ENCODE measurements at places on chromosomes 3 and 15. TPM values are rescaled to one million over a fixed set of nuclear protein-coding genes. Genes with fewer than 3 reads are reported as not detected.
A peak's percentile ranks its signal among the peaks of the same experiment; 100 is the strongest.

Gene IGF2BP2
- 14.3 TPM for total RNA-seq

Gene FRMD4B
- total RNA-seq = 29.4 TPM

Gene GOLGA8K
- total RNA-seq = 0.34 TPM

DNA sequence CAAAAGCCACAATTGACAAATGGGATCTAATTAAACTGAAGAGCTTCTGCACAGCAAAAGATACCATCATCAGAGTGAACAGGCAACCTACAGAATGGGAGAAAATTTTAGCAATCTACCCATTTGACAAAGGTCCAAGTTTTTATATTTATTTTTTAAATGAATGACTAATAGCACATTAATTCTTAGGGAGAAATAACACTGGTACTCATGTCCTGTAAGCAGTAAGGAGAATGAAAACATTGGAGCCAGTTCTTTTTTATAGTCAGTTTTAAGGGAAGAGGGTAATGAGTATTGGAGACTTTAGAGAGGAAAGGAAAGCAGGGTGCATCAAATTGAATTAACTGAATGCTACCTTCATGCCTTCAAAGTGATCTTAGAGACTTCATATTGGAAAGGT, 404.7 kb upstream of the TGFBR2 start:
- no peak for DNase-seq

DNA sequence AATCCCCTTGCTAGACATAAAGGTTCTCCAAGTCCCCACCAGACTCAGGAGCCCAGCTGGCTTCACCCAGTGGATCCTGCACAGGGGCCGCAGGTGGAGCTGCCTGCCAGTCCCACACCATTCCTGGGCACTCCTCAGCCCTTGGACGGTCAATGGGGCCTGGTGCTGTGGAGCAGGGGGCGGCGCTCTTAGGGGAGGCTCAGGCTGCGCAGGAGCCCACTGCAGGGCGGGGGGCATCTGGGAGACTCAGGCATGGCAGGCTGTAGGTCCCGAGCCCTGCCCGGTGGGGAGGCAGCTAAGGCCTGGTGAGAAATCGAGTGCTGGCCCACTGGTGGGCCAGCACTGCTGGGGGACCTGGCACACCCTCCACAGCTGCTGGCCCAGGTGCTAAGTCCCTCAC, 75.1 kb upstream of the TBC1D5 start:
- DNase-seq = no peak

DNA sequence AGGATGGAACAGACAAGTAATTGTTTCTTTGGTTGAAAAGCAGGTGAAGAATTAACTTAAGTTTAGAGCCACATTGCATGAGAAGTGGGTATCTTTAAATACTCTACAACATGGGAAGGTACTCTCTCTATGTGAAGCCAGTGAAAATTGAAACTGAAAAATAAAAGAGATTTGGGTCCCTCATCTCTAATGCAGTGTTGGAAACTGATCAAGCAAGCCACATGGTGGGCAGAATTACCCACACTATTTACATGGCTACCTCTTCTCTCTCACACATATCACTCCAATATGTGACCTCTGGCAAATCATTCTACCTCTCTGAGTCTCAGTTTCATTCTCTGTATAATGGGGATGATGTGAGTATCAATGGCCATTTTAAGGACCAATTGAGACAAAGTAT, 339.0 kb downstream of the IL5RA start:
- DNase-seq = no peak

GRCh38 chr3:149575213-149575960, 82.4 kb downstream of the WWTR1 start:
- peak; percentile 66 for DNase-seq

DNA sequence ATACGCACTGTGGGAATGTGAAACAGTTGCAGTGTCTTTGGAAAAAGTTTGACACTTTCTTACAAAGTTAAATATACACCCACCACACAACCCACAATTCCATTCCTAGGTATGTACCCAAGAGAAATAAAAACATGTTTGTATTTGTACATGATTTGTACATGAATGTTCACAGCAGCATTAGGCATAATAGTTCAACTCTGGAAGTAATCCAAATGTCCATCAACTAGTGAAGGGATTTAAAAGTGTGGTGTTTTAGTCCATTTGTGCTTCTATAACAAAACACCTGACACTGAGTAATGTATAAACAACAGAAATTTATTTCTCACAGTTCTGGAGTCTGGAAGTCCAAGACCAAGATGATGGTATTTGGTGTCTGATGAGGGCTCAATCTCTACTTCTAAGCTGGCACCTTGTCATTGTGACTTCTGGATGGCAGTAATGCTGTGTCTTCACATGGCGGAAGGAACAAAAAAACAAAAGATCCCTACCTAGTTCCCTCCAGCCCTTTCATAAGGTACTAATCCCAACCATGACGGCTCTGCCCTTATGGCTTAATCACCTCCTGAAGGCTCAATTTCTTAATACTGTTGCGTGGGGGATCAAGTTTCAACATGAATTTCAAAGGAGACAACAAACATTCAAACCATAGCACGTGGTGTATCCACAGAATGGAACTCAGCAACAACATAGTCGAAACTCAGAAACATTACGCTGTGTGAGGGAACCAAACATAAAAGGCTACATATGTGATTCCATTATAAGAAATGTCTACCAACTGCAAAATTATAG, 120.5 kb downstream of the AQP9 start:
- DNase-seq = no peak

DNA sequence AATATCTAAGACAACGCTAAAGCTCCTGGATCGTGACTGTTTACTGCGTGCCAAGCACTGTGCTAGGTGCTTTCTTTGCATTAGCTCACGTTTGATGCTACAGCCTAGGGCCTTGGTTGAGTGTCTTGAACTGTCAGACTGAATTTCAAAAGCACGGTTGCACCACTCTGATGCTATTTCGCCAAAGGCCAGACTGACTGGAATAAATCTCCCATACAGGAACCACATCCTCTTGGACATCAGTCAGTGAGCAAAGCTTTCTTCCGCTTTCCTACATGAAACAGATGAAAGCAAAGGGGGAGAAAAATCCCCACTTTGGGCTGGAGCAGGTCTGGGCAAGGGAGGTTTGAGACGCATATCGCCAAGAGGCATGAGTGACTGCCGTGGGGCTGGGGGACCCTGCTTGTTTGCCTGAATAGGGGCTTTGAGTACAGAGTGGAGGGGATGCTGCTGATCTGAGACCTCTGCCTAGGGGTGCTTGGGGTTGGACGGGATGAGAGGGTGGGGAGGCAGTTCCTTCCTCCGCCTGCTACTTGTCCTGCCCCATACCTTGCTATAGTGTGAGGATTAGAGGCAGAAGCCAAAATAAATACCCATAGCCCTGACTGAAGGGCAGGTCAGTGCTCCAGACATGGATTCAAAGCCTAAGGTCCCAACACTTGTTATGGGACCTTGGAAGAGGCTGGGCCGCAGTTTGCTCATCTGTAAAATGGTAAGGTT, 5.3 kb downstream of the FGD5 start:
- no peak for DNase-seq

DNA sequence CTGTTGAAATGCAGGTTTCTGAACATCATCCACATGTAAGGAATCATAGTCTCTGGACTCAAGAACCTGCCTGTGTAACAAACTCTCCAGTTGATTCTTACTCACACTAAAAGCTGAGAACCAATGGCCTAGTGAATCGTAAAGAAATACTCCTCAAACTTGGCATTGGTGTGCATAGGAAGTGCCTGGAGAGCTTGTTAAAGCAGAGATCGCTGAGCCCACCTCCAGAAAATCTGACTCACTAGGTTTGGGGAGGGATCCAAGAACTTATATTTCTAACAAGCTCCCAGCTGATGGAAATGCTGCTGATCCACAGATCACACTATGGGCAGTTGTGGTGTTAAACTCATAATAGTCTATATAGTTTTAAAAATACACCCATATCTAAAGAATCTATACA, 55.8 kb upstream of the LMCD1 start:
- no peak for DNase-seq

- peak; percentile 59 for DNase-seq
Measured at GRCh38 chr3:48429960-48430707, at the start of gene PLXNB1. Gene PLXNB1, minus strand, starts transcription at chr3:48430086. Its CDS starts 5,475 bp downstream, at chr3:48424611.

DNA sequence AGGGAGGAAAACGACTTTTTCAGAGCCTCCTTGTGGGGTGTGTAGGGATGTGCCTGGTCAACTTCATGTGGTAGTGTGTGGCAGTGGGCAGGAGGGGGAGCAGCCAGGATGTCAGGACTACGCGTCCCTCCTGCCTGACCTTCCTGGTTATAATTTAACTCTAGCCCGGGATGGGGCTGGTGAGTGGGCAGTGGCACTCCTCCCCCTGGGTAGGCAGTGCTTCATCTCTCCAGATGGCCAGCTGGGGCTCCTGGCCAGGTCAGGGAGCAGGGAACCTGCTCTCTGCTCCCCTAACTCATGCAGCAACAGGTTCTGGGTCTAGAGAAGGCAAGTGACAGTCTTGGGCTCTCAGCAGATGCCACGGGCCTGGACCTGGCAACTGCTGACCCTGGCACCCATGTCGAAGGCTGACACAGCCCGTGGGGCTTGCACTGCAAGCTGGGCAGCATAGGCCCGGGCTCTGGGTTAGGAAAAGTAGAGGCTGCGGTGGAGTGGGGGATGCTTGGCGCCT, 2.6 kb downstream of the ITIH4 start:
- DNase-seq = no peak

Gene POLR2M
- 57.8 TPM for total RNA-seq

Gene GPR176
- total RNA-seq = 1.6 TPM

Gene CKMT1A
- 0.40 TPM for total RNA-seq

Gene SLC24A1
- total RNA-seq = 3.1 TPM

DNA sequence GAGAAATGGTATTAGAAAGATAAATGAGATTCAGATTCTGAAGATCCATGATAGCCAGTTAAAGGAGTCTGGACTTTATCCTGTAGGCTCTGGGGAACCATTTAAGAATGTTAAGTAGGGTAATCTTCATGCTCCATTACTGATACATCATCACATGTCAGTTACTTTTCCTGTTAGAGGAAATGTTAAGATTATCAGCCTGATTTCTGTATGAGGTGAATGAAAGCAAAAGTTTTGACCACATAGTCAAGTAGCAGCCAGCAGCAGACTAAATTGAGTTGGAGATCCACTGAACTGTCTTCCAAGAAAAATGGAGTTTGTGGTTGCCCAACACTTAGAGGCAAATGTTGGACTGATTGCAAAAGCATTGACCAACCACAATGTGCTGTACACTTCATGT, 4.7 kb upstream of the COPB2 start:
- DNase-seq = no peak

Gene ACY1
- 27.2 TPM for total RNA-seq

Gene MASP1
- 56.3 TPM for total RNA-seq

GRCh38 chr3:127774647-127775046, 47.7 kb downstream of the MGLL start:
- no peak for DNase-seq

DNA sequence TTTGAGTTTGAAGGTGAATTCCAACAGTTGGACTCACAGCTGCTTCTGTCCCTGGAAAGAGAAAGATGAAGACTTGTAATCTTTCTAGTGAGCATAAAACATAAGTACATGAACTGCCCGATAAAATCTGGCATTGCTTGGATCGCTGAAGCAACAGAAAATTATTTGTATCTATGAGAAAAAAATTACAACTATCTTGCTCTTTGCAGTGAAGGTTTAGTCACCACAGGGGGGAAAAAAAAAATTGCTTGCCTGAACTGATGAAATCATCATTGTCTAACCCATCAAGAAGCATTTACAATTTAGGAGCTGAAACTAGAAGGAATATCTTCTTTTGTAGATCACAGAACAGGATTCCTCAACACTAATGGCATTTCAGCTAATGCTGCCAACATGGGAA, 20.0 kb downstream of the TMEM207 start:
- DNase-seq = no peak

Gene GPR160
- 0.65 TPM for total RNA-seq

- DNase-seq = peak; percentile 85
Measured at GRCh38 chr3:64224826-64225610, at the start of gene PRICKLE2. Gene PRICKLE2, minus strand, starts transcription at chr3:64225466. Its CDS starts 26,539 bp downstream, at chr3:64198927.

- DNase-seq = no peak
Measured at GRCh38 chr3:179486806-179487205, 35.5 kb upstream of the GNB4 start.

Gene TATDN2
- 21.1 TPM for total RNA-seq

Gene COPS2
- 78.2 TPM for total RNA-seq

DNA sequence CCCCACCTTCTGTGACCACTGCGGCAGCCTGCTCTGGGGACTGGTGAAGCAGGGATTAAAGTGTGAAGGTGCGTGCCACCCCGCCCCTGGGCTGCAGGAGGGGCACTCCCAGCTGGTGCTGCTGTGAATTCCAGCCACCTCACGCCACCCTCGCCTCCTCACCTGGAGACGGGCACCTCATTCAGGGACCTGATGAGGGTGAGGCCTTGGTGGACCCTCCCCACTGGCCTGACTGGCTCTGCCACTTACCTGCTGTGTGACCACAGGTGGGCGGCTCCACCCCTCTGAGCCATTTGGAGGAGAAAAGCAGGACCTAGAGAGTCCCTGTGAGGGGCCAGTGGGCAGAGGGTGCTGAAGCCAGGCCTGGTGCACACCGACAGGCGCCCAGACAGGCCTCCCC, 22.5 kb downstream of the PRKCD start:
- peak; percentile 48 for DNase-seq

DNA sequence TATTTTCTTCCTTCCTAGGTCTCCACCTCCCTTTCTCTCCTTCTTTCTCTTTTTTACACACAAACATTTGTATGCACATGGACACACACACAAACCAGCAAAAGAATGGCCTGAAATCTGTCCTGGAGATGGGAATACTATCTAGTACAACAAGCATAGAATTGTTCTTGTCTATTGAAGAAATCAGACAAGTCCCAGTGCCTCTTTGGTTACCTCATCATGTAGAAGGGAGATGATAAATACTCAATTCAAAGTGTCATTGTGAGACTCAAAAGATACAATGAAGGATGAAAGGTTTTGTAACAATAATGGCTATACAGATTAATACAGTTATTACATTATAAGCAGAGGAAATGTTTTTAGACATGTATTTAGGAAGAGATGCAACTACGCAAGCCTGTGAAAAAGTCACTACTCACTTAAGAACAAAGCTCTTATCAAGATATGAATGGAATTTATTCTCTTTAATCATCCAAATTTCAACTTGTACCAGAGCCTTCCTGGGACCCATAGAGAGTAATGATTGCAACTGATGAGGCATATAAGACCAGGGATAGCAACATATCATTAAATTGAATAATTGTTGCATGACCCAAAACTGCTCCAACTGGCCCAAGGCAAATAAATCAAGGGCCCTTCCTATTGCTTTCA, 43.2 kb downstream of the P3H2 start:
- no peak for DNase-seq

GRCh38 chr3:11136830-11137626, 17.3 kb upstream of the HRH1 start:
- peak; percentile 68 for DNase-seq

All from right cardiac atrium (tissue), 5 donors.